T-helper 1 cell (primary cell): ENCODE measurements at places on chromosomes 3 and 15.

DNA sequence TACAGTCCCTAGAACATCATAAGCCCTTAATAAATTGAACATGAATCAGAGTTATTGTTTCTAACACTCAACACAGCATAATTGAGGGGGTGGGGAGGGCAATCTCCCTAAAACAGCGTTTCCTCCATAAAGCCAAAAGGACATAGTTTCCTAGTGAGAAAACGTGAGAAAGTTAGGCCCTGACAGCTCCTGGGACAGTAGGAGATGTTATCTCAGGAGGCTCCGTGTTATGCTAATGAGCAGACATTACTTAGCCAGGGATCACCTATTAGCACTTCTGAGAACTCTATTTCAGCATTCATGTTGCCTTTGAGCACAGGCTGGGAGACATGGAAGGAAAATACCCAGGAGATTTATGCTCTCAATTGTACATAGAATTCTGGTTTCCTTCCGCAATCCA, 229.1 kb upstream of the ADAMTS9 start:
- DNase-seq = no peak

DNA sequence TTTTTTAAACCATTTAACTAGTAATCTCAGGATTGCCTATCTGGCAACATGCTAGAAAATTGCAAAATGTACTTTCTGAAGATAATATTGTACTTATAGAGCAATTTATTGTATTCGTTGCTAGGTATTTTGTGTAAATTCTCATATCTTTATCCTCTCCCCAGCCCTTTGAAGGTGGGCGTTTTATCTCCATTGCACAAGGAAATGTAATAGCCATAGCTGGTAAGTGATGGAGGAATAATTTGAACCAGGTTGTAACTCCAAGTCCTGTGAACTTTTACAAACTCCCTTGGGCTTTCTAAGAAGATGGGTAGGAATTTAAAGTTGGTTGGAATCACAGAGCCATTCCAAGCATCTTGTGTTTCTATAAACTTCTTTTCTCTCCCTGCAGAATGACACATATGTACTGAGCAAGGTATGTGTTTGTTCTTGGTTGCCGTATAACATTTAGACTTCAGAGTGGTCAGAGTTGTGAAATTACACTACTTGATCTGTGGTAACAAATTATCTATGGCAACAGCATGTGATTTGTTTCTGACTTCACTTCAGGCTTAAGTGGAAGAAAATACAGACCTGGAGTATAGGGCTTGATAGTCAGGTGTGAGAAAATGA, 170.9 kb downstream of the AKAP13 start:
- DNase-seq = no peak

DNA sequence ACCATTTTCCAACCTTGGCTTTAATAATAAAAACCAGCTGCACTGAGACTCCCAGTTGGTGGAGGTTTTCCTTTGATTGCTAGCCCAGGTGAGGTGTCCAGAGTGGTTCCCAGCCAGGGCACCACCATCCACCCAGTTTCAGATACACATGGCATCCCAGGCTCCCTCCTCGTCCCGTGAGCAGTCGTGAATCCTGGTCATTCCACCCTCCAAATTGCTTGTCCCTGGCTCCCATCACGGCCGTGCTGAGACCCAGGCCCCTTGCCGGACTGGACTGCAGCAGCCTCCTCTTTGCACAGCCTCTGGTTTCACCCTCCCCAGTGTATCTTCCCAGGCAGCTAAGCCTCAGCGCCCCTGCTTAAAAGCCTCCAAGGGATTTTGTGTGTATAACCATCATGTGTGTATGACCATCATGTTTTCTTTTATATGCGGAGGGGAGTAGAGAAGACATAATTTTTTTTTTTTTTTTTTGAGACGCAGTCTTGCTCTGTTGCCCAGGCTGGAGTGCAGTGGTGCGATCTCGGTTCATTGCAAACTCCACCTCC, 106.3 kb downstream of the ETFA start:
- DNase-seq = no peak

GRCh38 chr3:185087419-185087818, 65.4 kb downstream of the C3orf70 start:
- no peak for DNase-seq

- no peak for DNase-seq
These were observed 49.3 kb upstream of the XCR1 start for GRCh38 chr3:46076606-46077005.

DNA sequence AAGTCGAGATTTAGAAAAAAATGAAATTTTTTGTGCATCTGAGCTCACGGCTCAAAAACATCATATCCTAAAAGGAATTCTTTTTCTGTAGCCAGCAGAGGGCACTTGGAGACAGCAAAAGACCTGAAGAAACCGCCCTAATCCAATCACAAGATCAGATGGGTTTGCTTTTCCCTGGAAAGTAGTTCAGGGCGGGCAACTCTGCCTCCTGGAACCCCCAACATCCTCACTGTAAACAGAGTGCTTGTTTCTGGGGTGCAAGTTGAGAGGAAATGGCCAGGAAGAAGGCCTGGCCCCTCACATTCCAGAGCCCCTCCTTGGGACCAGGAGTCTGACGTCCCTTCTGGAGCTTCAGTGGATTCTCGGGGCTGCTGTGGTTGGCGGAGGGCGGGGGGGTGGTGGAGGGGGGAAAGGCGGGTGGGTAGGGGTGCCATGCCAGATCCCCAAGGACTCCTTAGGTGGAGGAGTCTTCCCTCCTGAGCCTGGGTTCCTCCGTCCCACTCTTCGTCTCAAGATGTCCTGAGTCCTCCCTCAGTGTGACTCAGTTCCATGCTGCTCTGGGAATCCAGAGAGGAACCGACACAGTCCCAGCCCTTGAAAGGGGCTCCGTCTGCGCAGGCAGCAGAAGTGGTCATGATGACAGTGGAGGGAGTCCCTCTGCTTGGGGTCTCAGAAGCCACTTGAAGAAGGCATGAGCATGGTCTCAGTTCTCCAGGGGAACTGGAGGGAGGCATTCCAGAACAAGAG, 35.9 kb downstream of the CCK start:
- DNase-seq = no peak

- no peak for DNase-seq
These were observed 10.1 kb downstream of the TERC start for GRCh38 chr3:169754711-169755110.

DNA sequence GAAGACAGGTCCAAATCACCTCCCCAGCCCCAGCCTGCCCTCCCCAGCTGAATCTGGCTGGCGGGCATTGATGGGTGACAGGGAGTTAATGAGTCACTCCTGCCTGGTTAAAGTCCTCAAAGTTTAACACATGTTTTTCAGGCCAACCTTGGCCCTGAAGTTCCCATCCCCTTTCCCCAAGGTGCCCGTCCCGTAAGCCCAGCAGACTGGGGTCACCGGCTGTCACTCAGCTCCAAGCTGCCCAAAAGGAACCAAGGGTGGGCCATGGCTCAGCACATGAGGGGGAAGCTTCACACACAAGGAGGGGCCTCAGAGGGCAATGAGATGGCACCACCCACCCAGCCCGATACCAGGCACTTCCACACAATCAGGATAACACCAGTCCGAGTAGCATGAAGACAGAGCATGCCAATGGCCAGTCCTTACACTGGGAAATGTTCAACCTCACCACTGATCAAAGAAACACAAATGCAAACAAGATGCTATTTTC, 10.2 kb upstream of the KLF15 start:
- no peak for DNase-seq

- no peak for DNase-seq
These were observed 25.2 kb downstream of the RASGRF1 start for GRCh38 chr15:79065361-79065705.

DNA sequence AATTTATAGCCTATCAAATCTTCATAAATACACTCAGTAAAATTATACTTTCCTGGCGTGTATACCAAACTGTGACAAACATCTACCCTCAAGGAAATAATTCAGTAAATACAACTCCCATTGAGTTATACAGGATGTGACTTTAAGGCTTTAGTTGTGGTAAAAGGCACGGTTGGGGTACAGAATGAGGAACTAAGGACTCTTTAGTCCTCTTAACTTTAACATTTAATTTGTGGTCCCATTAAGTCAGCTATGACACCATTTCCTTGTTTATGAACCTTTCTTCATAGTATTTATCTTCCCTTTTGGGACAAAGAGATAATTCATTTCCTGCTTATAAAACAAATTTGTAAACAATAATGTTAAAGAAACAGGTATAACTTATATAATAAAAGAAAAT, 30.2 kb downstream of the IFT80 start:
- no peak for DNase-seq

GRCh38 chr15:39593656-39594445, 13.0 kb downstream of the THBS1 start:
- DNase-seq = no peak

DNA sequence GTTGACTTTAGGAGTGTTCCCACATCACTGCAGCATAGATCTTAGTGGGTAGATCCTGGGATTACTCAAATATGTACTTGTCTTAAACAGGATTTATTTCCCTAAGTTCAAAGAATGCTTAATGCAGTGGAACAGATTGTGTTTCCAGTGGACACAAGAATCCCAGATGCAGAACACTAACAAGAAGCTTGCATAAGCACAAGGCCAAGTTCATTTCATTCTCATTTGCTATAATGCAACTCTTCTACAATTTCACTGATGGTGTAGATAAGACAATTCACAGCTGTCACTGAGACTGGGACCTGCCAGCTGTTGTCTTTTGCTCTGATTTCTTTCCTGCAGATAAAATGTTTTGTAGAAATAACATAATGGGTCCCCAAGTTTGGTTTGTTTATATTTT, 225.6 kb downstream of the NFKBIZ start:
- DNase-seq = no peak

GRCh38 chr3:58071480-58071971, 63.3 kb downstream of the FLNB start:
- DNase-seq = no peak

GRCh38 chr15:73867956-73868355, 5.4 kb upstream of the TBC1D21 start:
- DNase-seq = no peak

- DNase-seq = no peak
These were observed 46.3 kb downstream of the ARHGAP31 start for GRCh38 chr3:119340446-119340845.

DNA sequence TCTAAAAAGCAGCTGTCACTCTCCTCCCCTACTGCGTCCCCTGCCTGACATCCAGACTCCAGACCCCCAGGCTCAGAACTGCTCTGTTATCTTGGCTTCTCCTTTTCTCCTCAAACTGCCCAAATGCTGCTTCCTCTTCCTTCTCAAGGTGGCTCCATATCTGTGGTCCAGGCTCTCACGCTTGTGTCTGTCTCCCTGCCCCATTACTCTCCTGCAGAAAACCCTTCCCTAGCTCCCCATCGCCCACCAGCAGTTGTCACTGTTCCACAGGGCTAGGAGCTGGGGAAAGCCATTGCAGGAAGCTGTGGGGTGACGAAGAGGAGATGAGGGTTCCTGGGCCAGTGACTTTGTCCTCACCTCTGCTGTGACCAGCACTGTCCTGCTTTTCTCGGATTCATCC, 30.7 kb upstream of the CGNL1 start:
- DNase-seq = no peak

DNA sequence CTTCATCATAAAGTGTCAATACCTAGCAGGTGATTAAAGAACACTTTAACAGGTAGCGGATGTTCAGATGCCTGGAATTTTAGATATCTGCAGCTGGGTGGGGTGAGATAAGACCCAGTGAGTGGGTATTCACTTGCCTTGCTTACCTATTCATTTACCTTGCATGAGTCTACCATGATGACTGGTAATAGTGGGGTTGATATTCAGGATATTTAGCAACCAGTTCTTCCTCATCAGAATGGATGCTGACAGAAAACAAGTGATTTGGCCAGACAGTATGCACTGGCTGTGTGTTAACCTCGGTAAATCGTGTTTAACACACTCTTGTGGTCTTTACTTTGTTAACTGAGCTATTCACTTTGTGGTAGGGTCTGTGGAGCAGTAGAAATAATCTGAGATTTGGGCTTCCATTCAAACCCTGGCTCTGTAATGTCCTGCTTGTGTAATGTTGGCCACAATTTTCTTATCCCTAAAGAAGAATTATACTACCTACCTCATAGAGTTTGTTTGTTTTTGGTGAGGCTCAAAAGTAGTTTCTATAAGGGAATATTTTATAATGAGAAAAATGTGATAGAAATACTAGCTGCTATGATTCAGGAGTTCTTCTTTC, 391.9 kb upstream of the TBL1XR1 start:
- no peak for DNase-seq

GRCh38 chr3:142287866-142288638, 62.7 kb upstream of the GK5 start:
- no peak for DNase-seq

DNA sequence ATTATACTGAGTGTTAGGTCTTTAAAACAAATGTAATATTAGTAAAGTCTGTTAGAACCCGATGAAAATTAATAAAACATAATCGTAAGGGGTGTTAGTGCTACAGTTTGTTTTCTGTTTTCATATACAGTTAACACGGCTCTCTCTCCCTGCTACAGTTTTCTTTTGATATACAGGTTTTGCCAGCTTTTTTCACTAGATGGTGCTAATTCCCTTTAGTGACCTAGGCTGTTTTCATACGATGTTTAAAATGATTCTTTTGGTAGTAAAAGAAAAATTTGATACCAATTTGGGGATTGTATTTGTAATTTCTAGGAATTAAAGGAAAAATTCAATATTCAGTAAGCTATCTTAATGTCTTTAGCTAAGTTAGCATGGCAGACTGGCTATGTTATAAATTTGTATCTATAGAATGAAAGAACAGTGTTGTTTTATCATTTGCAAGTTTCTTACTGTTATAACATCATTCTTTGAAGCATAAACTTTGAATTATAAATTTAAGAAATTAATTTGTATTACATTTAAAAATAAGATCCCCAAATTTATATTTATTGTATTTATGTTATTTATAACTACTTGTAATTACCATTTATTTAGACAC, 11.5 kb downstream of the APH1B start:
- no peak for DNase-seq

DNA sequence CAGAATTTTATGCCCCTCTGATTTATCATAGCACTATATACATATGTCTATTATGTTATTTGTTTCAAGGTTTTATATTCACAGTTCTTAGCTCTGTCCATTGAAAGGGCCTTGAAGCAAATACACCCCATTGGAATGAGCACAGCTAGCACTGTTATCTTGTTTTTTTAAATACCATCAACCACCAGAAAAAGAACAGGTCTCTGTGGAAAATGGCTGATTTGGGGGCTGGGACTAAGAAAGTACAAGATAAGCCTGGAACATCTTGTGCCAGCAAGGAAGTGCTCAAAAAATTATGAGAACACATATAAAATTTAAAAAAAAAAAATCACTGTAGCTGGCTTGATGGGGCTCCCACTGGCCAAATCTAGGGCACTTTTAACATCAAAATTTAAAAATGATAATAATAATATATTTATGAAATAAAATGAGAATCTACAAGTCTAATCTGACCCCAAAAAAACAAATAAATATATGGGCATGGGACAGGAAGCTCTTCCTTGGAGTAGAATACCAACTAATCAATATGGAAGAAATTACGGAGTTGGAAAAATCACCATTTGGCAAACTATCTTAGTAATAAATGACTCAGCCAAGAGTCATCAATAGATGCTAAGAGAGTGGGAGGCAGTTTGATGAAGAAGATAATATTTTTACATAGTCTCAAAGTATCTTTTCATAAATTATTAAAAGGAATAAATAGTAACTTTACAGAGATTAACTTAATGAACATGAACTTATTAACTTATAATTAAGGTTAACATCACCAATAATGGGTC, 20.5 kb downstream of the IFT80 start:
- no peak for DNase-seq
